NCI-H1436 (cell line): ENCODE measurements at places on chromosomes 6 and 20.

DNA sequence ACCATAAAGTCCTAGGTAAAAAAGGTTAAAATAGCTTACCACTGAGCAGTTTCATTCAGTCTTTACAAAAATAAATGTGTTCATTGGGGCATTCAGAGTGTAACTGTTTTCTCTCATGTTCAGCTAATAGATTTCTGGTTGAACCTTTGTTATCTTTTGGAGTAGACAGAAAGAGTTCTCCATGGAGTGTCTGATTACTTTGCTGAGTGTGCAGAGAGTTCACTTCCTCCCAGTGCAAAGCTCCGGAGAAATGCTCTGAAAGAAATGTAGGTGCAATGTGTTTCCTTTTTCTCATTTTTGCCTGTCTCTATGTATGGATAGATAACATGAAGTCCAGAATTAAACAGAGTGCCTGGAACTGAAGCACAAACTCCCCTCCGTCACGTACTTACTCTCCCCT lies 52.6 kb downstream of the JAG1 start:
- DNase-seq: no peak

DNA sequence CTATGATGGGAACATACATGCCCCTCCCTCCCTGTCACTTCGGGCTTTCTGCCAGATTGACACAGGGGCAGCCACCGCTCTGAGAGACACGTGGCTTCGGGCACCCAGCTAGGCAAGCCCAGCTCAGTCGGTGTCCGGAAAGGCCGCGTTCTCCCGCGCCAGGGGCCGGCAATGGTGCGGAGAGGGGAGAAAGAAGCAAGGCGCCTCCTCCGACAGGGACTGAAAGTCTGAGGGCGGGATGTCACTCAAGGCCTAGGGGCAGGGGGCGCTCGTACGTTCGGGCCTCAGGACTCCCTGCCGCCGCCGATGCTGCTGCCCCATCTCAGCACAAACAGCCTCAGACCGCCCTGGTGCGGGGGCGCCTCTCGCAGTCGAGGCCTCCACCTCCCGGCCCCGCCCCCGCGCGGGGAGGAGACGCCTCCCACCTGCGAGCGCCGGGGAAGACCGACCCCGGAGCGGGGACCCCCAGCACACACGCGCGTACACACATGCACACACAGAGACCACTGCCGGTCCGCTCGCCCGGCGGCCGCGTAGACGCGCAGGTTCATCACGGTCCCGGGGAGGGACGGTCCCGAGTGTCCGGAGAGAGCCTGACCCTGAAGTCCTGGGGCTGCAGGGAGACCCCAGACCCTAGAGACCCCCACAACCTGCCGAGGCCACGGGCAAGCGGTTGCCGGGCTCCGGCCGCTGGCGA lies 1.9 kb downstream of the GRM4 start:
- DNase-seq: peak; percentile 67

DNA sequence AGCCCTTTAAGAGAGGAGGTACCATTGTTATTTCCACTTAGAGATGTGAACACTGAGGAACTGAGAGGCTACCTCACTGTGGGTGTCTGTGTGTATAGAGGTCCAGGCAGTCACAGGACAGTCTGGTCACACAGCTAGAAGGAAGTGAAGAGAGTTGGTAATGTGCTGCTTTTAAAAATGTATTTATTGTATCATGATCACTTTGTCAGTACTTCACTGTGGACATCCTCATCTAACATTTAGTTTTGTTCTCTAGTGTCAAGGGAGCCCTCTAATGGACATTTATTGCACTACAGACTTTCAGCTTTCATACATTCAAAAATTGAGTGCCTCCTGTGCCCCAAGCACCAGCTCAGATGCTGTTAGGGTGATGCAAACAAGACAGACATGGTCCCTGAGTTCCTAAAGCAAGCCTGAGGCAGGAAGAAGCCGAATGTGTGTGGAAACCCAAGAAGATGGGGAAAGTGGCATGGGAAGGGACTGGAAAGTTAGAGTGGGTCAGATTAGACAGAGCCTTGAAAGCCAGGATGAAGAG lies 123.0 kb downstream of the SLC16A10 start:
- DNase-seq: peak; percentile 30

GRCh38 chr6:25173951-25174474 lies 105.2 kb upstream of the CARMIL1 start:
- no peak for DNase-seq

- DNase-seq: no peak
Observed at GRCh38 chr6:8177721-8178120, 75.4 kb upstream of the EEF1E1 start.

GRCh38 chr6:136716917-136717715 lies 75.2 kb downstream of the MAP3K5 start:
- DNase-seq: no peak

DNA sequence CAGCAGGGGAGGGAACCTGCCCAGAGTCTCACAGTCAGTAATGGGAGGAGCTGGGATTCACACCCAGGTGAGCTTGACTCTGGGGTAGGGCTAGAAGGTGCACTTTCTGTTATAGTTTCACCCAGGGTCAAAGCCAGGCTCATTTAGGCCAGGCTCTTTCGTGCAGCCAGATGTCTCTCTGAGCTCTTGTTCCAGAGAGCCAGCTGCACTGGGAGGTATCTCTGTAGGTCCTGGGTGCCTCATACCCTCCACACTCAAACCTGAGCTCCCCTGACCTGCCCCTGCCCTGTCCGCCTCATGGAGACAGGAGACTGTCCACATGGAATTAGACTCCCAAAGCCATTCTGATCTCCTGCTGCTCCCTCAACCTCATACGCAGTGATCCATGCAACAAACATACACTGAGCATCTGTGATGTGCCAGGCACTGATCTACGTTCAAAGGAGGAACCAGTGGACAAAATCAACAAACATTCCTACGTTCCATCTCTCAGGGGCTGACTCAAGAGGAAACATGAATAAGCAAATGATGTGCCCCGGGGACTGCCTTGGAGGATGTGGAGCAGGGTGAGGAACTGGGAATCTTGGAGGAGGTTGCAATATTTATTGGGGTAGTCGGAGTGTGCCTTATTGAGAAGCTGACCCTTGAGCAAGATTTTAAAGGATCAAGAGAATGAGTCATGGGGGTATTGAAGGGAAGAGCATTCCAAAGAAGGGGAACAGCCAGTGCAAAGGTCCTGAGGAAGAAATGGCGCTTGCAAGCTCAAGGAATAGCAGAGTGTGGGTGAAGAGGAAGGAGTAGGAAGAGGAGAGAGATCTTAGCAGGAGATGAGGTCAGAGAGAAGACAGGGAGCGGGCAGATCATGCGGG lies 71.3 kb upstream of the TOX2 start:
- no peak for DNase-seq

DNA sequence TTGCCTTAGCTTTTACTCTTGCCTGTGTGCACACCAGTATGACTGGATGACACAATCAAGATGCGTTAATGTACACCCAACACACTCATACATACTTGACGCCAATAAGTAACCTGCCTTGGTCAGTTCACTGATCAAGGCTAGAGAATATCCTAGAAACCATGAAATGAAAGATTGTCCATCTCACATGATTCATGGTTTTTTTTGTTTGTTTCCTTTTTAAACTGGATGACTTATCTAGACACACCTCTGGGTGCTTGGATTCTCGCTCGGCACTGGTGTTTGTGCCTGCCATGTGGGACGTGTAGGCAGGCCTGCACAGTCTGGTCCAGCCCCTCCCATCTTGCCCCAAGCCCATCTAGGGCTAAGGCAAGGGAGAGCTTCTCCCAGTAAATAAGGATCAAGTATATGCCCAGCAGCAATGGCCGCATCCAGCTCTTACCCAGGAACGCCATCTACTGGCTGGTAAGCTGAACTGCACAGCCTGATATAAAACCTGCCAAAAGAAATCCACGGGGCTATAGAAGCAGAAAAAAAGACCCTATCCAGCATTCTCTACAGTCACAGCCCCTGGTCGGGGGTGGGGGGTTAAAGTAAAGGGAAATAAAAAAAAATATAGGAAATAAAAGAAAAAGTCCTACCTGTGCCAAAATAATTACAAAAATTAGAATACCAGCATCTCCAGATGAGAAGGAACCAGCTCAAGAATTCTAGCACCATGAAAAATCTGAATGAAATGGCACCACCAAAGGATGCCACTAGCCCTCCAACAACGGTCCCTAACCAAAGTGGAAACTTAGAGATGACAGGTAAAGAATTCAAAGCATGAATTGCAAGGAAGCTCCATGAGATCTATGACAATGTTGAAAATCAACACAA lies 73.3 kb downstream of the OTOR start:
- DNase-seq: no peak
